ENCODE measurements at places on chromosomes 12 and 14.
A peak's percentile ranks its signal among the peaks of the same experiment; 100 is the strongest.

GRCh38 chr14:104773505-104774452 is 20.8 kb downstream of the SIVA1 start:
- no peak for DNase-seq

DNA sequence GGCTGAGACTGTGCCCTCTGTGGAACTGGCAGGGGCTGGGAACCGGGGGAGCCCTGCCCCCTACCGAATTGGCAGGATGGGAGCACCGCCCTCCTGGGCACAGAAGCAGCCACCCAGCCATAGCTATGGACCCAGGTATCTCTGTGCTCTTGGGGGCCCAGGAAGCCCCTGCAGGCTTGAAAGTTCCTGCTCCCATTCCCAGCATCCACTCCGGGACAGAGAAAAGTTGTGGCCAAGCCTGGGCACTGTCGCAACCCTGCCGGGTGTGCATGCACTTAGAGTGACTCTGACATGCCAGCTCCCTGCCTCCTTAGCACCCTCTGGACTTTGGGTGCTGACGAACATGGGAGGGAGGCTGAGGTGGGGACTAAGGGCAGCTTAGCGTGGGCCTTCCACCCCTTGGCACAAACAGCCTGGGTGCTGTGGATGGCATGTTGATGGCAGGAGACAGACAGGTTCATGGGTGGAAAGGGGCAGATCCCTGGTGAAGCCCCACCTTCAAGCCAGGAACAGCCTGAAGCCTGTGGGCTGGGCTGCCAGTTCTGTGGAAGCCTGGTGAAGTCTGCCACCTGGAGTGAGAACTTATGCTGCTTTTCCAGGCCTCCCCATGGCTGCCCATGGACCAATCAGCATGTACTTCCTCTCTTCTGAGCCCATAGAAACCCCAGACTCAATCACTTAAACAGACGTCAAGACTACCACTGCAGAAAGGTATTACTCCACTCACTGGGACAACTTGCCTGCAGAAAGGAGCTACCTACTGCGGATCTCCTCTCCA is 279.0 kb downstream of the ATXN7L3B start:
- no peak for DNase-seq

DNA sequence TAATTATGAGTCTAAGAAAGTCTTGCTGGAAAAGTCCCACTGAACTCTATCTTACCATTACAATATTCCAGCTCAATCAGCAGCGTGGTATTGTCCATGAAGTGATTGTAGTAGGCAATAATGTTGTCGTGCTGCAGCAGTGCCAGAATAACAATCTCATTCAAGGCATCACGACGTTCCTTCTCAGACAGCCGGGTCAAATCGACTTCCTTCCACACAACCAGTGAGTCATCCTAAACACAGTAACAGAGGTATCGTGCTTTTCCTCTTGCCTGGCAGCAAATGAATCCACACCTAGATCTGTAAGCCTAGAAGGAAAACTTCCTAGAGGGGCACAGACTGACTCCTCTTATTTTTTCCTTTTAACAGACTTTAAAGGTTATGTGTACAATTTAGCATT is 2.9 kb downstream of the NEK9 start:
- DNase-seq = no peak

- DNase-seq = no peak
Measured at GRCh38 chr12:104602406-104602805, 145.7 kb downstream of the CHST11 start.

DNA sequence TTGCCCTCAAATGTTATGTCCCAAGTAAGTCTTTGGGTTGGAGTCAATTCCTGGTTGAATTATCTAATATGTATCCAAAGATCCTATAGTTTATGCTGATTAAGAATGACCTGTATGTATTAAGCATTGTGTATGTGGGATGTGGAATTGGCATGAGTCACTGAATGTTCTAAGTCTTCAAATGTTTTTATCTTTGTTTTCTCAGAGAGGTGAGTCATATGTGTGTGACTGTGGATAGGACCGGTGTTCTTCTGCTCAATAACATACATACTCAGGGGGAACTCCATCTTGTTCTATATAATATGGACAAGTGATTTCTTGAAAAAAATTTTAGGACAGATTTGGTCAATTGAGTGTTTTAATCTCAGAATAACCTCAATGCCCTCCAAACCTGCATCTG is 57.9 kb downstream of the NAV3 start:
- no peak for DNase-seq

DNA sequence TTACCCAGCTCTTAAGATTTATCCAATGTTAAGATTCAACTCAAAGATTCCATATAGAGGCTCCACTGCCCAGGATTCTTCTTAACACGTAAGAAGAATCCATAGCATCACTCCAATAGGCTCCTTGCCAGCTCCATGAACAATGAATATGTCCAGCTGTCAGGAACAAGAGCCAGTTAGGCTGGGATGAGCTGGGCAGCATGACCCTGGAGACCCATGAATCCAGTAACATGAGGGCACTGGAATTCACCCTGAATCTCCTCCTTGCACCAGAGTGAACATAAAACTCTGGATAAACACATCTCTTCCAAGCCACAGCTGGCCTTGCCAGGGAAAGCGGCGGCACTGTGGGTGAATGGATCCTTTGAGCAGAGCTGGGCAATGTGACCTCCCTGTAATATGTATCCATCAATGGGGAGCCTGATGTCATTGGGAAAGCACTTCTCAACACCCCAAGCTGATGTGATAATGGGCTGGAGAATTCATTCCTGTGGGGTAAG is 24.4 kb upstream of the TC2N start:
- no peak for DNase-seq

- no peak for DNase-seq
Measured at GRCh38 chr12:22118238-22118790, 72.3 kb downstream of the CMAS start.

GRCh38 chr12:90936230-90937005 is 18.6 kb downstream of the CCER1 start:
- DNase-seq = no peak

DNA sequence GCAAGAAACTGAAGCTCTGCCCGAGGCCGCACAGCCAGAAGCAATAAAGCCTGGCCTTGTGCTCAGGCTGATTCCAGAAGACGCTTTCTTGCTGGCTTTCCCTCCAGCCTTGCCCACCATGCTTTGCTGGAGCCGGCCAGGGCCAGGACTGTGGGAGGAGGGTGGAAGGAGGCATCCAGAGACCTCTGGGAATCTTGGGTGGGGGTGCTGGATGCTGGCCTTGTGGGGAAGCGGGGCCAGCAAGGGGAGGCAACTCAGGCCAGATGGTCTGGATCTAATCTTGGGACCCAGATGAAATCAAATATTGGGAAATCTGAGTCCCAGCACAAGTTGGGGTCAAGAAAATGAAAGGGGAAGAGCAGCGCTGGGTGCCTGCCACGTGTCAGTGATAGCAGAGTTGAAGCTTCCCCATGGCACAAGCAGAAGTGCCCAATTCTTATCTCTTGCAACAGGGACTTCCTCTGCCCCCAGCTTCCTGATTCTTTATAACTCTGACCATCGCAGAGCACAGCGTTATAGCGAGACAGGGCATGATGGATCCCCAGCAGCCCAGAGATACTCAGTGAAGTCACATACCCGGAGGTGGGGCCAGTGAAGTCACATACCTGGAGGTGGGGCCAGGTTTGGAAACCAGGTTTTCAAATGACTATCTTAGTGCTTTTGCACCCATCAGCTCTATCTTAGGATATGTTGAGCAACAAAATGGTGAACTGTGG is 6.4 kb upstream of the RABGGTA start:
- DNase-seq = no peak

- DNase-seq = no peak
Measured at GRCh38 chr12:10521555-10521954, 15.9 kb downstream of the EIF2S3B start.

DNA sequence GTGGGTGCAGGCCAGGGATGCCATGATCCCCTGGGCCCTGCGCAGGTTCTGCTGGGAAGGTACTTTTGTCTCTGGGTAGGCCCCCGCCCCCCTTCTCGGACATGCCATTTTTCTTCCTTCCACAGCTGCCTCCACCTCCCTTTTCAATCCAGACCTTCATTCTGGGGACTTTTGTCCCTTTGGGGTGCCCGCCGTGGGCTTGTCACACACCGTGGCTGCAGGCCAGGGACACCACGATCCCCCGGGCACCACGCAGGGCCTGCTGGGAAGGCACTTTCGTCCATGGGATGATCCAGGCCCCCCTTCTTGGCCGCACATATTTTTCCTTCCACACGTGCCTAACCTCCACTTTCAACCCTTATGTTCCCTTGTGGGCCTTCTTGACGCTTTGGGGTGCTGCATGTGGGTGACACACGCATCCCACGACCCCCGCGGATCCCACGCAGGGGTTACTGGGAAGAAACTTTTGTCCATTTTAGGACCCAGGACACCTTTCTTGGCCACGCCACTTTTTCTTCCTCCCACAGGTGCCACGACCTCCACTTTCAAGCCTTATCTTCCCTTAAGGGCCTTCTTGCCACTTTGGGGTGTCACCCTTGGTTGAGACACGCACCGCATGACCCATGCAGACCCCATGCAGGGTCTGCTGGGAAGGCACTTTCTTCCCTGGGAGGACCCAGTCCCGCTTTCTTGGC is 272.5 kb downstream of the ALG10 start:
- DNase-seq = no peak

DNA sequence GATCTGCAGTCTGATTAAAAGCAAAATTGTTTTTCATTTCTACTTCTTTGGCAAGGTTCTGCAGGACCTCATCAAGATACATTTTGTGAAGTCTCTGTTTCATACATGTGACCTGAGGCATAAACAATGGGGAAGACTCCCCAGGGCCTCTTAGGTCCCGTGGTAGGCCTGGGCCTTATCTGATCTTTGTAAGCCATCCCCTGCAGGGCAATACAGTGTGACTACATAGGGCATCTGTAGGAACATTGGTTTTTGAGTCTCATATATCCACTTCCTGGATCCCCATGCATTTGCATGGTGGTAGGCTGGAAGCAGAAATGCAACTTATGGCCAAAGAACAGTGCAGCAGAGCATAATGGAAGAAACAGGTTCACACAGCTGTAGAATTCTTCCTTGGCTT is 6.0 kb downstream of the FAR2 start:
- DNase-seq = no peak

GRCh38 chr14:80781972-80782367 is 159.6 kb downstream of the CEP128 start:
- DNase-seq = no peak

- DNase-seq = no peak
Measured at GRCh38 chr12:115351514-115352077, 667.6 kb upstream of the TBX3 start.

- no peak for DNase-seq
Measured at GRCh38 chr12:97982684-97983083, 520.1 kb downstream of the RMST start.

DNA sequence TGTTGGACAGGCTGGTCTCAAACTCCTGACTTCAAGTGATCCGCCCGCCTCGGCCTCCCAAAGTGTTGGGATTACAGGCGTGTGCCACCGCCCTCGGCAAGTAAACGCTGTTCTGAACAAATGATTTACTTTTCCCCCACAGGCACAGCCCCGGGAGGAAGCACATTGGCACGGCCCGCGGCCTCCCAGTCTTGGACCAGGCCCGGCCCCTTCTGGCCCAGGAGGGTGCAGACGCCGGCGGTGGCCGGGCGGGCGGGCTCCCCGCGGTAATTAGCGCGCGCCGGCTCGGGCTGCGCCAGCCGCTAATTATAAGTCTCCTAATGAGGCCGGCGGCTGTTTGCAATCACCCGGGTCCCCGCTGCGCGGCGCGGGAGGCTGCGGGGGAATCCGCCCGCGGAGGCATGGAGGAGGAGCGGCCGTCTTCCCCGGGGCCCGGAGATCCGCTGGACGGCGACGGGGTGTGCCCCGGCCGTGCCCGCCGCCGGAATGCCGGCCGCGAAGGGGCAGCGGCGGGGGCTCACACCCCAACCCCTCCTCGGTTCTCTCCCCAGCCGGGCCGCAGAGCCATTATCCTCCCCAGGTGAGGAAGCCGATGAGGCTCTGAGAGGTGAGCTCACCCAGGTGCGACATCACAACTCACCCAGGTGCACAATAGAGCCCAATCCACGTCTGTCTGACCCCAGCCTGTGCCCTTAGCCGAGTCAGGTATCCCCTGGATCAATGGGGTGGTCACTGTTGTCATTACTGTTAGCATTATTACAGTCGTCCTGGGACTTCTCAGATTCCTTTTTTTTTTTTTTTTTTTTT is 3.3 kb upstream of the POP5 start:
- DNase-seq = no peak

DNA sequence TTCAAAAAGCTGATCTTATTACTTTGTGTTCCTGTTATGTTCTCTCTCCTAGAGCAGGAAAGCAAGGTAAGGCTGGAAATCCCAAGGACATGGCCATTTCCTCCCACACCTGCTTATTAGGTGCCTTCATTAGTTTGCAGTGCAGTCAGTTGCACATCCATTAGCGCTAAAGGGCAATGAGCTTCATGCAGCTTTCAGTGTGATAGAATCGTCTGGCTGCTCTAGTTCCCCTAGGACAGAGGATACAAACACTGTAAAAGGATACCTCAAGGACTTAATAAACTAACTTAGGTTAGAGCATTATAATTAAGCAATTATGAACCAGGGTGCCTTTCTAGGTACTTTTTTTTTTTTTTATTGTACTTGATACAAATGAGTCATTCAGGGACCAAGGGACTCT is 21.1 kb downstream of the TMEM117 start:
- DNase-seq = no peak

- peak; percentile 15 for DNase-seq
Measured at GRCh38 chr14:52314595-52315354, 663 bp downstream of the PTGER2 start.

- DNase-seq = no peak
Measured at GRCh38 chr14:72609205-72609916, 284.5 kb downstream of the DPF3 start.

- no peak for DNase-seq
Measured at GRCh38 chr14:75453817-75454434, 26.1 kb downstream of the JDP2 start.

- no peak for DNase-seq
Measured at GRCh38 chr12:103875666-103876065, 34.6 kb upstream of the NT5DC3 start.

GRCh38 chr14:105151838-105152793 is 16.5 kb downstream of the JAG2 start:
- no peak for DNase-seq

- no peak for DNase-seq
Measured at GRCh38 chr12:53218551-53219291, 11.7 kb upstream of the ITGB7 start.

DNA sequence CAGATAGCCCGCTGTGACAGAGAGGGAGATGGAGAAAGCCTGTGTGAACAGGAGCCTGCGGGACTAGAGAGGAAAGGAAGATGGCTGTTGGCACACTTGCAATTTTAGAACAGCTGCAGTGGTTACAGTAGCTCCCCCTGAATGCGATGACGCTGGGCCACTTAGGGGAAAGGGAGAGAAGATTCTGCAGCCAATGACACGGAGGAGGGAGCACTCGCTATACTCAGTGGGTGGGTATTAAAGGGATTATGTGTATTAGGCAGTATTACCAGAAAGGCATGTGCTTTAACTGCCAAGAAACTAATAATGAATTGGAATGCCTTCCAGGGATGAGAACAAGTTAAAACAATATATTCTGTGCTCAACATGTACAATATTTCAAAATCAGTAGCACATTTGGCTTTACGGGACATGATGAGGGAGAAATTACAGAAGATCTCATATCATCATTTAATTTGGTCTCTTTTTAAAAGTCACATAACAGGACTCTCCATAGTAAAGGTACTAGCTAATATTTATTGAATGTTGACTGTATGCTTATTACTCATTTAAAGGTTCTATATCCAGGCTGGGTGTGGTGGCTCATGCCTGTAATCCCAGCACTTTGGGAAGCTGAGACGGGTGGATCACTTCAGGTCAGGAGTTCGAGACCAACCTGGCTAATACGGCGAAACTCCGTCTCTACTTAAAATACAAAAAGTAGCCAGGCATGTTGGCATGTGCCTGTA is 35.9 kb upstream of the FOS start:
- DNase-seq = no peak

GRCh38 chr14:103334644-103335622 is 896 bp downstream of the EIF5 start:
- peak; percentile 55 for DNase-seq
